ENCODE measurements at places on chromosomes 1 and 21.
A peak's percentile ranks its signal among the peaks of the same experiment; 100 is the strongest.

GRCh38 chr21:25571726-25572121 is 35.6 kb downstream of the MRPL39 start:
- no peak for DNase-seq

- DNase-seq: no peak
Observed at GRCh38 chr1:184199438-184200085, 148.0 kb downstream of the TSEN15 start.

DNA sequence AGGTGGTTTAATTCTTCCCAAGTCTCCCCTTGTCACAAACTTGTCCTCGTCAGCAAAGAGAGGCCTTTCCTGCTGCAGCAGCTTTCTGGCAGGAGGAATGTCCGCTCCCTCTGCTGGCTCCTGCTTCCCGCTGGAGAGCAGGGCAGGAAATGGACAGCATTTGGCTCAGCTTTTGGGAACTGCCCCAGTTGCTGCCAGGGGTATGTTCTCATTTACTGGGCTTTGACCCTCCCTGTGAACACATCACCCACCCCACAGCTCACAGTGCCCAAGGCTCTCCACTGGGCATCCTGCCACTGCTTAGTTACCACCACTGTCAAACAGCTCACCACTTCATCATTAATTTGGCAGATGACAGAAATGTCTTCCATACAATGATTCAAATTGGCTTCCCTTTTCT is 75.4 kb downstream of the MRPL37 start:
- peak; percentile 93 for DNase-seq

DNA sequence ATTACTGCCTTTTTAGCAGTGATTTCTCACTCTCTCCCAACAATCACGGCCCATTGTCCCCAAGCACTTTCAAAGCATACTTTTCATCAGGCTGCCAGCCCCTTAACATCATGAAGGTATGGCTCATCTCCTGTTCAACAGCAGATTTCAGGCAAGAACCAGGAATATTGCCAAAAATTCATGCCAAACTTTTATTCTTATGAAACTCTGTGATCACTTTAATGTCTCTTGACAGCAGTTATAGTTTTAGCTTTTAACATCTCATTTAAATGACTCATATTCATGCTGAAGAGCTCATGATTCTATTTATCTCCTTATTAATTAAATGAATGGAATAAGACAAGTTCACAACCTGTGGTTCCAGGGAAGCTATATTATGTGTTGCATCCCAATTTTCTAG is 235.1 kb downstream of the GRIK1 start:
- DNase-seq: no peak

GRCh38 chr1:239655023-239655422 is 268.7 kb downstream of the CHRM3 start:
- no peak for DNase-seq

DNA sequence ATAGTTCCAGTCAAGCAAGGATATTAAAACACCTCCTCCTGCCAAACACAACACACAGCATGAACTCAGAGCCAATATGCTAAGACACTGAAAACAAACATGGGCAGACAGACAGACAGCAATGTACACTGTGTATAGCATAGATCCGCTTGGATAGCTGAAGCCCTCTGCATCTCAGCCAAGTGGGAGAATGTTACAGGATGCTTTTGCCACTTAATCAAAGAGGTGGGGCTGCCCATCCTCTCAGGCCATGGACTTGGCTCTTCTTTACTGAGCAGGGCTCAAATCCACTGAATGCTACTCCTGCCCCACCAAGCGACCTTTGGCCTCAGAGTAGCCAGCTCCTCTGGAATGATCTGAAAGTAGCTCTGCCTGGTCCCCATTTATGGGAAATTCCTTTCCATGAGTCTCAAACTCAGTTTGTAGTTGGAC is 64.7 kb upstream of the NGF start:
- DNase-seq: no peak

DNA sequence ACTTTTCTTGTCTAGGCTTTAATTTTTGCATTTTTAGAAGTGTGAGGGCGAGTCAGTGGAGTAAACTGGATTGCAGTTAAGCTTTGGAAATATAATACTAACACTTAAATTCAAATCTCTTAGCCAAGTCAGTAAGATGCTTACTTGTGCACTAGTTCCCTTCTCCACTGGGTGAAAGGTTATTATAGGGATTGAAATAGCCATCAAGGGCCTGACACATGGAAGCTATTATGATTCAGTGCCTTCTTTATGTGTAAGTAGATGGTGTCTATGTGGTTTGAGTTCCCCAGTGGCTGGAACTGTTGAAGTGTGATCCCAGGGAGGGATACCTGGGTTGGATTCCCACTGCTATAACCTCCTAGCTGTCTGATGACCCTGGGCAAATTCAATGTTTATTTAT is 24.7 kb upstream of the DMRTA2 start:
- DNase-seq: no peak

GRCh38 chr1:14247666-14248065 is 350.8 kb upstream of the KAZN start:
- no peak for DNase-seq

GRCh38 chr1:216390956-216391355 is 32.3 kb downstream of the USH2A start:
- DNase-seq: no peak

GRCh38 chr21:28256420-28256831 is 736.3 kb downstream of the LTN1 start:
- DNase-seq: no peak
